Immature natural killer cell (primary cell): ENCODE measurements at places on chromosomes 6 and 20.

- DNase-seq: no peak
Measured at GRCh38 chr20:21665687-21666446, 39.6 kb upstream of the PAX1 start.

GRCh38 chr6:87917886-87918285 lies 129.8 kb upstream of the SPACA1 start:
- no peak for DNase-seq

GRCh38 chr6:16200321-16200883 lies 38.0 kb upstream of the GMPR start:
- DNase-seq: no peak

DNA sequence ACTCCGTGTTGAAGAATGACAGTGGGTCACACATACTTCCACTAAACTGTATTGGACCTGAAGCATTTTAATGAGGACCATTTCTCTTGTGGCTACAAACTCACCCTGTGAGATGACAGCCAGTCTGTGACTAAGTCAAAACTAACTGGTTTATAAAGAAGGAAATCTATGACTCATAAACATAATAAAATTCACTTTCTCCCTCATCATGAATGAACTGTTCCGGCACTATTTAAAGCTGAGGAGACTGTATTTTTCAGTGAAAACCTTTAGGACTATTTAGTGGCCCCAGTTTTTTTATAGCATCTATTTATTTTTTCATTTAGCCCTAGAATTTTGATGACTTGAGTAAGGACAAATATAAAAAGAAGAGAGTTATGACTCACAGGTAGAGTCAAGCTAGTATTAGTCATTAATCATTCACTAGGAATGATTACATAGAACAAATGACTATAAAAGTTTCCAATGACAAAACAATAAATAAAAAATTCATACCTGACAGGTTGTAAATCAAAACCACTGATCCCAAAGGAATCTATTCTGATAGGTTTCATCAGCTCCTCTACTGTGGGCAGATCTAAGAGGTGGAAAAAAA lies 34.2 kb downstream of the CEP162 start:
- no peak for DNase-seq

GRCh38 chr6:20092071-20092566 lies 120.2 kb downstream of the MBOAT1 start:
- DNase-seq: peak; percentile 14

DNA sequence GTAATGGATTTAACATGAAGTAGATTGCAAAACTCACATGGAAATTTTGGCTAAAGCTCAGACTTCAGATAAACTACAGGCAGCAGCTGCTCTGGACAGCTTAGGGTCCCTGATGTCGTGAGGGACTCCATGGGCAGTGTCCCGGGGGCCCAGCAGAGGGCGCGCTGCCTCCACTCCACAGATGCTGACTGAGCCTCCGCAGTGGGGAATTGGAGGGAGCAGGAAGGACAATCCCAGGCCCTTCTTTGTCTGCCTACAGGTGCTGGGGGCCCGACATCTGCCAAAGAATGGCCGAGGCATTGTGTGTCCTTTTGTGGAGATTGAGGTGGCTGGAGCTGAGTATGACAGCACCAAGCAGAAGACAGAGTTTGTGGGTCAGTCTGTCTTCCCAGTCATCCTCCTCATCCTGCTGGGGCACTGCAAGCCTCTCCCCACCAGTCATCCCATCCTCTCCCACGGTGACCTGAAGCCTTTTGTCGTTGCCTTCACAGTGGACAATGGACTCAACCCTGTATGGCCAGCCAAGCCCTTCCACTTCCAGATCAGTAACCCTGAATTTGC lies 35.9 kb downstream of the PLCG1 start:
- DNase-seq: peak; percentile 47

DNA sequence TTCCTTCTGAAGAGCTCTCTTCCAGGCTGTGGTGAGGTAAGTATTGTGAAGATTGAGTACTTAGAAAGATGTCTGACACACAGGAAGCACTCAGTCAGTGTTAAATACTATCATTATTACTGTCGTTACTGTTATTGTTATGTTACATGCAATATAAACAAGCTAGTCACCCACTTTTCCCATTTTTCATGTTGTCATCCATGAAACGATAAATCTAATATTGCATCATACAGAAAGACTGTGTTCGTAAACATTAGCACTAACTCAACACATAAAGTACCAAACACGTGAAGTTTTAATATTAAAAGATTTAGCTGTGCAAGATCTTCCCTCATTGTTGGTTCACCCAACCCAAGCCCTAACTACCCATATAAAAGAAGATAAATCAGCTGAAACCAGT lies 109.2 kb upstream of the NRSN1 start:
- no peak for DNase-seq

GRCh38 chr20:56924292-56925081 lies 295.4 kb downstream of the TFAP2C start:
- DNase-seq: no peak

GRCh38 chr20:34343458-34344211 lies 19.4 kb upstream of the ITCH start:
- DNase-seq: no peak
